ENCODE measurements at places on chromosomes 7 and 10.

GRCh38 chr7:40843338-40843985 lies 708.7 kb downstream of the SUGCT start:
- no peak for DNase-seq

DNA sequence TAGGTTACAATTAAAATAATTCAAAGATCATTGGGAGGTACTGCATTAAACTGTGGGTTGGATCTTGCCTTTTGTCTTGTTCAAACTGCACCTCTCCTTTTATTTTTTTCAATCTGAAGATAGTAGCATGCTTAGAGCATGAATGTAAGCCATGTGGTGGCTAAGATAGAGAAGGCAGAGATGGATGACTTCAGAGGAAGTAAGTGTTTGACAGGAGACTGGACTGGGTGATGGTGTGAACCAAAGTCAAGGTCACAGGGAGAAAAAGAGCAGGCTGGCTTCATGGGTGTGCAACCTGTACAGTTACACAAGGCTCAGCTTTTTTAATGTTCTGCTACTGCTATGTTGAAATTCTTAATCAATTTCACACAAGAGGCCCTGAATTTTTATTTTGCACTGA lies 85.6 kb downstream of the ZEB1 start:
- DNase-seq = no peak

DNA sequence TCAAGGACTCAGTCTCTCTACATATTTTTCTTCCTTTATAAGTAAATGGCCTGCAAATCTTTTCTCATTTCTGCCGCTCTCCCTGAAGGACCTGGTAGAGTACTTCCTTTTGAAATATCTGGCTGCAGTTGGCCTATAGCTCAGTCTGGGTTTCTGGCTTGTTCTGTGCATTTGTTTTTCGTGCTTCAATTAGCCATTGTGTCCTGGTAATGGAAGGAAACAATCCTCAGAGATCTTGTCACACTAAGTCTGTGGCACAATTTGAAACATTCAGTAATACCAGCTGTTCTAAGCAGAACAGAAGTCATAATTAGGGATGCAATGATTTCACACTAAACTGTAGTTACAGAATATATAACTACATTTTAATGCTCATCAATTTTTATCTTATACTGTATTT lies 545.0 kb downstream of the NRG3 start:
- DNase-seq = no peak

DNA sequence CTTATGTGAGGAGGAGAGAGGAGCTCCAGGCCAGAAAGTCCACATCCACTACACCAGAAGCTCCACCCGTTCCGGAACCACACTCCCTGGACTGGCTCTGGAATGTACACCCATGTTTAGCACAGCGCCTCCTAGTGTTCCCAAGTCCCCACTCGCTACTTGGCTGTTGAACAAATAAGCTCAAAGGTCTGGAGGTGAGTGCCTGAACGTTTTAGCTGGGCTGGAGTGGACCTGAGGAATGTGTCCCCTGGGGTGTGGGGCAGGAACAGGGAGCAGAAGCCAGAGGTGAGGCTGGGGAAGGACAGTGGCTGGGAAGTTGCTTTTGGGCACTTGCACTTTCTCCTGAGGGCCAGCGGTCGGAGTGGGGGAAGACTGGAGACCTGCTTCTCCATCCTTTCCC lies 164.1 kb upstream of the CDCA7L start:
- peak; percentile 58 for DNase-seq

DNA sequence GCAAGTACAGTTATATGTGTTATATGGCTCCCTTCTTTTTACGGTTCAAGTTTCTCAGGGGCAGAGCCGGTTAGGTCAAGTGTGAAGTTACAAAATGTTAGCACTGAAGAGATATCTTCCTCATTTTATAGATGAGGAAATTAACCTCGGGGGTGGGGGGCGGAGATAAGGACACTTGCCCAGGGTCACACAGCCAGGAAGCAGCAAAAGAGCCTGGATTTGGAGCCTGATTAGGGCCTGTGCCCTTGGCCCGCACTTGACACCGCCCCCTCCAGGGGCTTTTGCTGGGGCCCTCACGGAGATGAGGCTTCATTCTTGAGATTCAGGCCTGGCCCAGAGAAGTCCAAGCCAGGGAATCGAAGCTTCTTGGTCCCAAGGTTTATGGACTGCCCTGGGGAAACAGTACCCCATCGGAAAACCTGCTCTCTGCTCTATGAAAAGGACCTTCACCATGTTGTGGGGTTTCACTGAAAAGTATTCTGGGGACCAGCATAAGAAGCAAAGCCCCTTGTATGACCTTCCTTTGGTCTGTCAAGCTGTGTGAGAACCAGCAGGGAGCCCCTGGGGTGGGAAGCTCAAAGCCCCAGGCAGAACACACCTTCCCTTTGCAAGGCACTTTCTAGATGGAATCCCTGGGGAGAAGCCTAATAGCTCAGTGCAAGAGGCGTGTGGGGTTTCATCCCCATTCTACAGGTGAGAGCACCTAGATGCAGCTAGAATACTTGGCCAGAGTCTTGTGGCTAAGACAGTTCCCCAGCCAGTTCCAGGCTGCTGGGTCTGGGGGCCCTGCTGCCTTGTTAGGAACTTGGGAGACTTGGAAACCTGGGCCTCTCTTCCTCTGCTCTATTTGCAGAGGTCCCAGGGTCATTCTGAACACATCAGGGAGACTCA lies 21.9 kb downstream of the UNC5B start:
- no peak for DNase-seq

- DNase-seq = no peak
Measured at GRCh38 chr10:30803892-30804322, 174.4 kb upstream of the LYZL2 start.

GRCh38 chr7:28702171-28702570 lies 256.0 kb downstream of the TRIL start:
- DNase-seq = no peak

DNA sequence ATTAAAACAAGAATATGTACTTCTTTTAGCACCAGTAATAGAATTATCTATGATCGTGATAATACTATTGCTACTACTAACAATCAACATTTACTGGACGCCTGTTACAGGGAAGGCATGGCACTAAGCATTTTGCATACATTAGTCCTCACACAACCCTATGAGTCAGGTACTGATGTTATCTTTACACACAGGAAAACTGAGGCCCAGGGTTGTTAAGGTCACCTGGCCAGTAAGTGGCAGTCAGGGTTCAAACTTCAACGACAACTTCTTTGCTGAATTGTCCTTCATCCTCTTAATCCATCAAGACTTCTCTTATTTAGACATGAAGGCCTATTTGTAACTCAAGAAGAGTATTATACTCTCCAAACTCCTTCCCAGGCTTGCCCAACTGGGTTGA lies 41.9 kb upstream of the ACSL5 start:
- DNase-seq = no peak

DNA sequence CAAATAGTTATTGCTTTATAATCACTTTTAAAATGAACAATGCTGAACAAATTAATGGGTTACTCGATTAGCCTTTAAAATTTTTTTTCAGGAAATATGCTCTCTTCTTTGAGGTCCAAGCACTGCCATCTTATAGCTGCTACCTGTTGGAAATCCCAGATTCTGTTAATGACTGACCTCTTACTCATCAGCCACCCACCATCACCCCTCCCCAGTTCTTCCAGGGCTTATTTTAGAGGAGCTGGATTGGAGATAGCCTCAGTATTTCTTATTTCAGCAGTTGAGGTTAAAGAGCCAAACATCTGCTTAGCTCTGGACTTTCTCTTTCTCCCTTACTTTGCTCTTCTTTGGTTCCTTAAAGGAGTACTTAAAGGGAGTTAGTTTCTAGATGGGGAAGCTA lies 420.0 kb downstream of the EXOC4 start:
- no peak for DNase-seq

- DNase-seq = no peak
Measured at GRCh38 chr7:7693881-7694280, 24.5 kb downstream of the RPA3 start.

GRCh38 chr10:118638680-118639079 lies 43.2 kb upstream of the PRLHR start:
- no peak for DNase-seq

- DNase-seq = no peak
Measured at GRCh38 chr7:82179311-82179710, 264.3 kb downstream of the CACNA2D1 start.

DNA sequence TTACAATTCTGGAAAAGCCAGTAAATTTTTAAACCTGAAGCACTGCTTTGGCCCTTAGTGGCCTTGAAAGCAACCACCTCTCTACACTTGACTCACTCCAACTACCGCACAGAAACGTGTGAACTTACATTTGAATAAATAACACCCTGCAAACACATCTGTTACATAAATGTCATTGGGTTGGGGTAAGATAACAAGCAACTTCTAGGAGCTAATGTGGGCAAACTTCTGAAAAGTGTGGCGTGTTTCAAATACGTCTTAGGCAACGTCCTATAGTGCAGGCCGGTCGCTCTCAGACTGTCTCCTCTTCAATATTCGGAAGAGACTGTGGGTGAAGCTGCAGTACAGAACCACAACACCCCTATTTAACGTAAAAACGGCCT lies 474 bp downstream of the ORC5 start:
- no peak for DNase-seq

DNA sequence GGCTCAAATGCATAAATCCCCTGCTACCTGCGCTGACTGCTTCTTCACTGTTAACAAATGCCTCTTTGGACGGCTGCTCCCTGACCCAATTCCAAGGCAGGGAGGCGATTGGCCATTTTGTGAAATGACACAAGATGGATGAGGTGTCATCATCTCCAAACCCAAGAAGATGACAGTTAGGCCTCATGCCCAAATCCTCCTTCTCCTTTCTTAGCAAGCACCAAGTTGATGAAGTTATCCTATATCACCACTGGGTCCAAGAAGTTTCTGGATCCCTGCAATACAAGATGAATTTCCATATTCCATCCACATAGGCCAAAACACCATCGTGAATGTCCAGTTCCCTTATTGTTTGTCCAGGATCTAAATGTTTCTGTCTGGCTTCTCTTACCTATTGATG lies 98.5 kb upstream of the RAB11FIP2 start:
- DNase-seq = no peak

DNA sequence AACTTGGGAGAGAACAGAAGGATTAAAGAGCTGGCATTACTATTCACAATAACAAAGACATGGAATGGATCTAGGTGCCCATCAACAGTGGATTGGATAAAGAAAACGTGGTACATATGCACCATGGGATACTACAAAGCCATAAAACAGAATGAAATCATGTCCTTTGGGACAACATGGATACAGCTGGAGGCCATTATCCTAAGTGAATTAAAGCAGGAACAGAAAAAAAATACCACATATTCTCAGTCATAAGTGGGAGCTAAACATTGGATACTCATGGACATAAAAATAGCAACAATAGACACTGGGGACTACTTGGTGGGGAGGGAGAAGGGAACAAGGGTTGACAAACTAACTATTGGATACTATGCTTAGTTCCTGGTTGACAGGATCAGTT lies 133.2 kb upstream of the ITGB1 start:
- no peak for DNase-seq

DNA sequence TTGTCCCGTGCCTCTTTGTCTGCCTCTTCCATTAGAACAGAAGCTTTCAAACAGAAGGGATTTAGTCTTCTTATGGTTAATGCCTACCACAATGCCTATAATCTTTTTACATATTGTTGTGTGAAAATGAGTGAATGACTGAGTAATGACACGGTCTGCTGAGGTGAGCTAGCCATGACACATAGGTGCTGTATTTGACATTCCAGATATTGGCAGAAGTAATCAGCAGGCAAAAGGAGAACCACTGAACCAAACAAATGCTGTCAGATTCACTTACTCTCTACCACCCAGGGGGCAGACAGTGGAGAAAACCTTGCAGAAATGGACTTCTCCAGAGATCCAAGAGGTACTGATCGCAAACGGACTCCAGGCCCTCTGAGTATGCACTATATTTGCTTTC lies 377.2 kb upstream of the VWC2 start:
- no peak for DNase-seq

- no peak for DNase-seq
Measured at GRCh38 chr10:97017474-97017903, 168.3 kb downstream of the SLIT1 start.

DNA sequence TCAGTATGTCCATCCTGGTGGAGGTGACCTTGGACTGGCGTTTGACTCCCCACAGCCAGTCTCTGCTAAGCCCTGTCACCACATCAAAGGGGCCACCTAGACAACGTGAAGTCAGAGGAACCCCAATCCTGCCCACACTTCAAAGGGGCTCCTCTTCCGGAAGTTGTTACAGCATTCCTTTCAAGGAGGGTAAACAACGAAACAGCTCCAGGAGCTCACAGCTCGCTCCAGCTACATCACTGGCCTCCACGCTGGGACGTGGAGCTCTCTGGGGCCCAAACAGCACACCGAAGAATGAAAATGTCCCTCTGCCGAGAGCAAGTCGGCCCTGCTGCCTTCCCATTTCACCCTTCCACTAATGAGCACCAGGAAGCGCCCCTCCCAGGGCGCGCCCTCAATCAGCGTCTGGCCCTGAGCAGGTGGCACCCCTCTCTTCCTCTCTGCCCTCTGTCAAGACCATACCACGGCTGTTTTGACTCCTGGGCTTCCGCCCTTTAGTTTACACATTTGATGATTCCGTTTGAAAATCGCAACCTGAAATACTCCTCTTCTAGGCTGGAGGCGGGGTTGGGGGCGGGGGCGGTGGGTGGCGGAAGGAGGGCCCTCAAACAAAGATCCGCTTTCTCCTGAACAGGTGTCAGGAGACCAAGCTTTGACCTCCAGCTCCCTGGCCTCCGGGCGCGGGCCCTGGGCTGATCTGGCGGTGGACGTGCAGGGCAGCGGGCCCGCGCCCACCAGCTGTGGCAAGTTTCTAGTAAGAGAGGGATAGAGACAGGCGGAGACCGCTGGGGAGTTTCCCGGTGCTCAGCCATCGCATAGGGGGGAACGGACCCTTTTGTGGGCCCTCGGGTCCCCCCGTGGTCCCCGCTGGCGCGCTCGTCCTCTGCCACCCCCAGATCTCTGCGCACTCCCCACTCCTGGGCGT lies 53.1 kb upstream of the KDM7A start:
- no peak for DNase-seq

DNA sequence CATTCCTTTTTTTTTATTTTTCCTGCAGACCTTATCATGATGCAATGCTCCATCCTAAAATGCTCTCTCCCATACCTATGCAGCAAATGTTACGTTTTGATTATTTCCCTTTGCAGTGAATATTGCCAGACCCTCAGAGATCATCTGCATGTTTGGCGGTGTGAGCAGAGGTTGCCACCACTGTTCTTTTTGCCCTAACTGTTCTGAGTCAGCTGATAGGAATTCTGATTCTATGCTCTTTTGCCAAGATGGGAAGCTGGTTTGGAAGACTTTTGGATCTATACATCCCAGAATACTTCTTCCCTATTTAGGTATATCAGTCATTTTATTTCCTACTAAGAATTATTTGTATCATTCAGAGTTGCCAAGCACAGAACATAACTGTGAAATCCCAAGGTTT lies 130.5 kb downstream of the KLF6 start:
- no peak for DNase-seq

GRCh38 chr10:90306187-90306586 lies 551.7 kb downstream of the HTR7 start:
- no peak for DNase-seq

GRCh38 chr10:44010873-44011602 lies 362.4 kb upstream of the ZNF32 start:
- no peak for DNase-seq

Data from hippocampal formation (tissue), 2 donors.